Stimulated activated CD4-positive, alpha-beta T cell treated with anti-CD3 and anti-CD28 coated beads, Interleukin-2, amount 100 ng/mL, for 4 hours (primary cell): ENCODE measurements at places on chromosomes 13 and 19.

GRCh38 chr19:43439709-43440063 lies 25.0 kb downstream of the TEX101 start:
- DNase-seq, result no peak

- DNase-seq, result no peak
These were observed 39.9 kb upstream of the VWA8 start for GRCh38 chr13:42000846-42001245.

GRCh38 chr19:5247957-5248705 lies 92.5 kb downstream of the PTPRS start:
- DNase-seq, result no peak

- no peak for DNase-seq
These were observed 1.8 kb downstream of the FBN3 start for GRCh38 chr19:8147582-8147978.

- DNase-seq, result no peak
These were observed 17.0 kb downstream of the HAUS8 start for GRCh38 chr19:17058236-17058635.

GRCh38 chr13:29429286-29429900 lies 166.1 kb downstream of the SLC7A1 start:
- no peak for DNase-seq

DNA sequence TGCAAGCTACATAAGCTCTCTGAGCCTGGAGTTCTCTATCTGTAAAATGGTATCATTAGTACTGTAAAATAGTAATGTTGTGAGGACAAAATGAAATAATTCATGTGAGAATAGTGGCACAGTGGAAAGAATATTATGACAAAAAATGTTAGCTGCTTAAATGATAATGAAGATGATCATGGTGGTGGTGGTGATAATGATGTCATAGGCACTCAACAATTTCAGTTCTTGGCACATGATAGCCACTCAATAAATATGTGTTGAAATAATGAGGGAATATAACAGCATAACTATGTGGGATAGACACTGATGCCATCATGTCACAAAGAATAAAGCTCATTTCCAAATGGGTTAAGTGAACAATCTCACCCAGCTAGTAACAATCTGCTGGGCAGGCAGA lies 736.3 kb downstream of the EFNB2 start:
- DNase-seq, result no peak

GRCh38 chr13:65677906-65678305 lies 1552.2 kb downstream of the PCDH9 start:
- DNase-seq, result no peak

- DNase-seq, result no peak
These were observed 1.2 kb upstream of the NUMBL start for GRCh38 chr19:40691421-40692211.

DNA sequence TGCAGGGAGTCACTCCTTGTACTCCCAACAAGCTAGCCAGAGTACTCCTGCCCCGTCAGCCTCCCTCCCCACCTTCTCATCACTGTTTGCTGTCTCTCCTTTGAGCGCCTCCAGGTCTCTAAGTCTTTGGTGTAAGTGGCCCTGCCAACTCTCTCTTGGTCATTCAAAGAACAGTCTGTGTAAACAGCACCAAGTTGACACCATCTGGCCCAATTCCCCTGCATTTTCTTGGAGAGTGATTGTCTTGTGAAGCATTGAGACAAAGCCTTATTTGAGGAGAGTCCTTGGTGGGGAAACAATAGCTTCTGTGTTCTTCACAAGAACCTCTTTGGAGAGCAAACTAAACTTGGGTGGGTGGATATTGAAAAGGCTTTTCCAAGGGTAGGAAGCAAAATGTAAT lies 114.6 kb upstream of the RNF113B start:
- no peak for DNase-seq
